Left renal pelvis (tissue), 4 donors: ENCODE measurements at places on chromosomes 2 and 18.
A peak's percentile ranks its signal among the peaks of the same experiment; 100 is the strongest.

- peak; percentile 27 for DNase-seq
Observed at GRCh38 chr18:37535968-37536367, 29.6 kb downstream of the CELF4 start.

- DNase-seq = no peak
Observed at GRCh38 chr2:128551435-128551834, 232.8 kb upstream of the HS6ST1 start.

DNA sequence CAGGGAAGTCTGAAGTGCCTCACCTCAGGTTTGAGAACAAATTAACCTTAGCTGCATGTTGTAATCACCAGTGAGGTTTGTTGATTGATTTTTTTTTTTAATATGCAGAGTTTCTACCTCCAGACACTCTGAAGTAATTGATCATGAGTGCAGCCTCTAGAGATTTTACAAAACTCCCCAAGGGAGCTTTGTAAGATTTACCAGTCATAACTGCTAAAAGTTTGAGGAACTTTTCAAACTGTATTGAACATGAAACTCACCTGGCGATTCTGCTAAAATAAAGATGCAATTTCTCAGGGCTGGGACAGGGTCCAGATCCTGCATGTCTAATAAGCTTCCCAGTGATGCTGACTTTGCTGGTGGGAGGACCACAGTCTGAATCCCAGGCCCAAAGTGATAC, 339.6 kb upstream of the DCC start:
- no peak for DNase-seq

GRCh38 chr2:149175956-149176355, 137.5 kb downstream of the LYPD6B start:
- DNase-seq = no peak

DNA sequence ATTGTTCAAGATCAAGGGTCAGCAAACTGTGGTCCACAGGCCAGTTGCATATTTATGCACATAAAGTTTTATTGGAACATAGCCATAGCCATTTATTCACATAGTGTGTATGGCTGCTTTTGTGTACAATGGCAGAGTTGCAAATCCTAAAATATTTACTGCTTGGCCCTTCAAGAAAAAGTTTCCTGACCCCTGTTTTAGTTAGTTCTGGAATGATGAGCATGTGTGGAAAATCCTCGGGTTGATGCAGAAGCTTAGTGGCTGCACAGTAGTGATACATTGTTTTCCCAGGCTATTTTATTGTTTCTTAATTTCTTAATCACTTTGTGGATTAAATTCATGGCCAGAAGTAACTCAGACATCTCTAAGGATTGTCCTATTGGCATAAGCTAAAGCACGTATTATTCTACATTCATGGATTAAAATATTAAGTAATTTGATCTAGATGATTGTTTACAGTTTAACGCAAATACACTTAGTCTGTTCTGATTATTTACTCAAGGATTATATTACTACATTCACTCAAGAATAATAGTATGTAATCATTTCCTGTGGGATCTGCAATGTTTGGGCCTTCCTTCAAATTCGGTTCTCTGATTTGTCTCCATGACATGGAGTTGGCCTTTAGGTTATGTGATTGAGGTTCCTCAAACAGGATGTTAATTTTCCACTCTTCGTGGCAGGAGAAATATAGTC, 165.5 kb downstream of the TMEM247 start:
- DNase-seq = no peak

DNA sequence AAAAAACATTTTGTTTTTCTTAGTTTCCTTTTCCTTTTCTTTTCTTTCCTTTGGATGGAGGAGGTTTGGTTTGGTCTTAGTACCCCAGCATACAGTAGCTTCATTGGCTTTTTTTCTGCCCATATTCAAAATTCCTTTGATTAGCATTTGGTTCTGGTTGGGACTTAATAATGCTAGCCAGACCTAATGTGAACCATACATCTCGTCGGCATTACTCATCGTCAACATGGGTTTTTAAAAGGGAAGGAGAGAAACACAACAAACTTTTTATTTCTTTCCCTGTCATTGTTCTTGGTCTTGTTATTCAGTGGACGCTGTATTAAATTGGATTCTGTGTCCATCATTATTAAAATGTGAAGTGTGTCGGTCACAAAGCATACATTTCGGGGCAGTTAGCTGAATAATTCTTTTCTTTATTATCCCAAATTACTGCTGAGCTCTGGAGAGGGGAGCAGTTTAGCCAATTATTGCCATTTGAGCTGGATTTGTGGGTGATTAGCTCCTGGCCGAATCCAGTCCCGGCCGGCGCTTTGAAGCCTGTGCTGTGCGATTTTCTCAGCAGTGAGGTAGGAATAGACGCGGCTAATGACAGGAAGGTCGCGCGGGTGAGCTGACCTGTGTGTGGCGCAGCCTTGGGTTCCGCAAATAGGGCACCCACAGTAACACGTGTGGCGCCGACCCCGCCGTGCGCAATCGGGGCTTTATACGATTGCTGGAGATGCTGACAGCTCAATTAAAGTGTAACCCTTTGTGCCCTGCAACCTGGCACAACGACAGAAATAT, 303.3 kb downstream of the GBX2 start:
- no peak for DNase-seq

- no peak for DNase-seq
Observed at GRCh38 chr18:2312440-2312839, 258.9 kb downstream of the METTL4 start.

DNA sequence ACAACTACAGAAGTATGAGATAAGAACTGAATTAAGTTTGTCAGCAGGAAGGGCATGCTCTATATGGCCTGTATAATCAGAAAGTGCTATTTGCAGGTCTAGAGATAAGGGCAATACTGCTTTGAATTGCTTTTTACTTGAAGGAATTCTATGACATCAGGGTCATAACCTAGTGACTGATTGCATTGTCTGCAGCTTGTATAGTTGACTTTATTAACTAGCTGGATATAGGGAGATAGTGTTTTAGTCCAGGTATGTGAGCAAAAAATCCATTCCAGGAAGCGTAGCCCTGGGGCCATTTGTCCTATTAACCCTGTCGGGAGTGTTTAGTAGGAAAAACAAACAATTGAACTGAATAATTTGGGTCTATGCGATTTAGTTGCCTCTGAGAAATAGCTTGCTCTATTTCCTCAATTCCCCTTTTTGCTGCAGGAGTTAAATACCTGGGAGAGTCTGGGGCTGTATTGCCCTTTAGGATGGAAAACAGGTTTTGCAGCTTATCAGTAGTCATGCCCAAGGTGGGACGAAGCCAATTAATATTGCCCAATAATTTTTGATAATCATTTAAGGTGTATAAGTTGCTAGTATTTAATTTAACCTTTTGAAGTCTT, 30.0 kb downstream of the HTR2B start:
- no peak for DNase-seq

- DNase-seq = no peak
Observed at GRCh38 chr18:79378536-79379250, 17.0 kb upstream of the NFATC1 start.

GRCh38 chr18:72427721-72428120, 116.4 kb downstream of the CBLN2 start:
- DNase-seq = no peak

DNA sequence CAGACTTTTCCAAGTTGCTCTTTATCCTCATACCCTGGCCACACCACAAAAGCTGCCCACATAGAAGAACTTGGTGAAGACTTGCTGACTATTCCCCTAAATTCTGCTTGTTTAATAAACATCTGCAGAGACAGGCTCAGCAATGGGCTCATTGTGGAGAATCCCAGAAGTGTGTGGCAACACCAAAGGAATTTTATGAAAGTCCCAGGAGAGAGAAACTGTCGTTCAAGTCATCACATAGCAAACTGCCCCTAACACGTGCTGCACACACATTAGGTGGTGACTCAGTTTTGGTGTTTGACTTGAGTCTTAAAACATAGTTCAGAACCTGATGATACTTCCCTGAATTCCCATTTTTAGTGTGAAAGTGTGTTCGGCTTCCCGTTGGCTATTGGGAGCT, 38.6 kb downstream of the CYP1B1 start:
- no peak for DNase-seq

DNA sequence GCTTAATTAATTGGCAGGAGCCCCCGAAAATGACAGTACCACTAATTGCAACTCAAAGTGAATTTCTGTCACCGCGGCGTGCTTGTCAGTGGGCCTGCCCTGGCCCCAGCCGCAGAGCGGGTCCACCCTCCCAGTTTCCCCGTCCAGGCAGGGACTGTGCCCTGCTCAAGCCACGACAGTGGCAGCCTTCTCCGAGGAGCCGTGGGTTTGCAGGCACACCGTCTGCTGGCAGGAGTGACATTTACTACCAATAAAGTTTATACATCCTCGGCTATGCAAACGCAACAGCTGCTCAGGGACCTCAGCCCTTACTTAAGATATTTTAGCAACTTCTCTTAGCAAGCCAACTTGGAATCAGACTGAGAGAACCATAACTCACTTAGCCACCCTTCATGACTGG, 112.7 kb downstream of the GBX2 start:
- DNase-seq = no peak

GRCh38 chr2:26058390-26058789, 24.5 kb downstream of the RAB10 start:
- DNase-seq = no peak

DNA sequence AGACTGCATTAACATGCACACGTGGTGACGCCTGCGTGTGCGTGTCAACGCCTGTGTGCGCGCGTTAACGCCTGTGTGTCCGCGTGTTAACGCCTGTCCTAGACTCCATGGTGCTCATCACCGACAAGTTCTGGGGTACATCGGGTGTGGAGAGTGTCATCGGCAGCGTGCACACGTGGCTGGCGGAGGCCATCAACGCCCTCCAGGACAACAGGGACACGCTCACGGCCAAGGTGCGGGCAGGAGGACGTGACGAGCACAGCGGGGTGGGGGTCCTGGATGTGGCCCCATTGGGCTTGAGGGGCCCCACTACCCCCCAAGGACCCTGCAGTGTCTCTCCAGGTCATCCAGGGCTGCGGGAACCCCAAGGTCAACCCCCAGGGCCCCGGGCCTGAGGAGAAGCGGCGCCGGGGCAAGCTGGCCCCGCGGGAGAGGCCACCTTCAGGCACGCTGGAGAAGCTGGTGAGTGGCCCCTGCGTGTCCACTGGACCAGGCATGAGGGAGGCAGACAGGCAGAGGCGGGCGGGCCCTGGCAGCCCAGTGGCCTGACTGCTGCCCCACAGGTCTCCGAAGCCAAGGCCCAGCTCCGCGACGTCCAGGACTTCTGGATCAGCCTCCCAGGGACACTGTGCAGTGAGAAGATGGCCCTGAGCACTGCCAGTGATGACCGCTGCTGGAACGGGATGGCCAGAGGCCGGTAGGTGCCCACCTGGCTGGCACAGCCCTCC, 29.2 kb downstream of the GPC1 start:
- no peak for DNase-seq

DNA sequence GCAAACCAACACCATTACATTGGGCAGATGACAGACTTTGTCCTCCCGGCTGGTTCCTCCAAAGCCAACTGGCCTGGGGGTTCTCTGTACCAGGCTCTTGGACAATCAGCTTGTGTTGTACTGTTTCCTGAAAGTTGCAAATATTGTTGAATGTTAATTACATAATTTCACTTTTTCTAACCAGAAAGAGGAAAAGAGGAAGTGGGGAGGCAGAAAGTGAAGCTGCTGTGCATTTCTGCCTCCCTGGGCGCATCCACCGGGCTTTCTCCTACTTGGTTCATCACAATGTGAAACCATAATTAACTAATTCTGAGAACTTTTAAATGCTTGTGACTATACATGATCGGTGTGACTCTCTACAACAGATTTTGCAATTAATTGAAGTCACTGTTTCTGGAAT, 10.1 kb downstream of the TWIST2 start:
- DNase-seq = no peak

DNA sequence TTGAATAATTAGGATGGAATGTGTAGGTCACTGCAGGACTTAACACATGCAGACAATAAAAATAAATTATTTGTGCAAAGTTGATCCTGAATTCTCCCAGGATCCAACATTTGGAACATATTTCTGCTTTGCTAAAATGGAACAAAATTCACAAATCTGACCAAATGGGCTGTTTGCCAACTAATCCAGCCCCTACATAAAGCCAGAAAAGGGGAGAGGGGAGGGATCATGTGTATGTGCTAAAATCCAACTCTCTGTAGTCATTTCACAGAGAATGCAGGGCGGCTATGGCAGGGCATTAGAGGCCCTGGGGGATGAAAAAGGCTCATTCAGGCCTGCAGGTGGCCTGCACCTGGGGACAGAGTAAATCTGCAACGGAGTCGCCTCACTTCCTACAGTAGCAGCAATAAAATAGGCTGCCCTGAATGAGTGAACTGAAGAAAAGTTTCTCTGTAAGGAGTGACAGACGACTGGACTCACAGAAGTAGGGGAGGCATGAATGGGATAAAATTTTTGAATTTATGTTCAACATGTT, 4.0 kb upstream of the ZFP36L2 start:
- DNase-seq = no peak

DNA sequence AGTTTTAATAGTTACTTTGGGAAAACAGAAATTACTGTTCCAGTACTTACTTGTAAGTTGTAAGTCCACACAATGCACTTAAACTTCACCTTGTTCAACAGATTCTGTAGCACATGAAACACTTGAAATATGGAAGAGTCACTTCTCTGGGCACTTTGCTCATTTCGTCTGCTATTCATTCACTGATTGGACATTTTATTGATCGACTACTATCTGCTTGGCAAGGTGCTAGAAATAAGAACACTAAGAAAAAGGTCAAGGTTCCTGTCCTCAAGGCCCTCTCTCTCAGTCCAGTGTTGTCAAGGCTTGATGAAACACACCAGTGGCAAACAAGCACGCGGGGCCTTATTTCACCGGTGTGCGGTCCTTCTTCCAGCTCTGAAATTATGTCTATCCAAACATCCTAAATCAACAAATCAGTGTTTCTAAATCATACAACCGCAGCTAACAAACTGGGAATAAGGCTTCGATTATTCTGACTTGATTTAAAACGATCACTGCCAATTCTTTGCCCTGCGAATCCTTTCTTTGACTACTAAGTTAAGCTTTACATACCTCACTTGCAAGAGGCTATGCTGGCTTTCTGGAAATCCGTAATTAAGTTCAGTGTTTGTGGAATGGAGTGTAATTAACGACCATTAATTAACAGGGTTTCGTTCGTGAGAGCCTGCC, 780 bp upstream of the ITGAV start:
- no peak for DNase-seq

DNA sequence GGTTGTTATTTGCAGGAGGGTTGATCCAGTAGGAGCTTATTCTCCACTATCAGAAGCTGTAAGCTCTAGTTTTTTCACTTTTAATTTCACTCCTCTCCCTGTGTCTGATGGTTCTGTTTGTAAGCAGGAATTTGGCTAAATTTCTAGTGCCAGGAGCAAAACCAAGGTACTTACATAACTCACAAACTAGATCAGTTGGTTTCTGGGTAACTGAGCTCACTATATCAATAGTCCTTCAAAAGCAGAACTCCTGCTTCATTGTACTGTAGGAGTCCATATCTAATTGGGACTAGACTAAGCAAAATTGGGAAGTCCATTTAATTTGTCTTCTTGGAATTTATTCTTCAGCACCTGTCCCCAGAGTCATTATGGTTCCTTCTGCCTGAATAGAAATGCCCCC, 20.1 kb upstream of the RAX start:
- DNase-seq = no peak

GRCh38 chr2:227864161-227864756, 7.2 kb upstream of the DAW1 start:
- no peak for DNase-seq

- peak; percentile 36 for DNase-seq
Observed at GRCh38 chr2:65549257-65549627, 116.8 kb upstream of the SPRED2 start.

GRCh38 chr2:172281648-172282570, 145.5 kb upstream of the ITGA6 start:
- DNase-seq = no peak

- DNase-seq = no peak
Observed at GRCh38 chr2:220134756-220135534, 507.5 kb downstream of the SLC4A3 start.

GRCh38 chr2:67663776-67664175, 266.6 kb downstream of the ETAA1 start:
- no peak for DNase-seq
